Muscle of leg (tissue), 16 donors: ENCODE measurements at places on chromosomes 7 and 10. TPM values are rescaled to one million over a fixed set of nuclear protein-coding genes. Genes with fewer than 3 reads are reported as not detected.
A peak's percentile ranks its signal among the peaks of the same experiment; 100 is the strongest.

The GPR146 gene
- total RNA-seq: 2.7 TPM

The RAMP3 gene
- total RNA-seq: 6.2 TPM

The BTBD16 gene
- total RNA-seq: 0.27 TPM

The CAV1 gene
- total RNA-seq: 174 TPM

The SPDYE17 gene
- total RNA-seq: not detected

The HHEX gene
- 3.6 TPM for total RNA-seq

The GIMAP1 gene
- 3.1 TPM for total RNA-seq

- peak; percentile 12 for DNase-seq
Measured at GRCh38 chr7:81887098-81888090, 117.5 kb upstream of the HGF start.

DNA sequence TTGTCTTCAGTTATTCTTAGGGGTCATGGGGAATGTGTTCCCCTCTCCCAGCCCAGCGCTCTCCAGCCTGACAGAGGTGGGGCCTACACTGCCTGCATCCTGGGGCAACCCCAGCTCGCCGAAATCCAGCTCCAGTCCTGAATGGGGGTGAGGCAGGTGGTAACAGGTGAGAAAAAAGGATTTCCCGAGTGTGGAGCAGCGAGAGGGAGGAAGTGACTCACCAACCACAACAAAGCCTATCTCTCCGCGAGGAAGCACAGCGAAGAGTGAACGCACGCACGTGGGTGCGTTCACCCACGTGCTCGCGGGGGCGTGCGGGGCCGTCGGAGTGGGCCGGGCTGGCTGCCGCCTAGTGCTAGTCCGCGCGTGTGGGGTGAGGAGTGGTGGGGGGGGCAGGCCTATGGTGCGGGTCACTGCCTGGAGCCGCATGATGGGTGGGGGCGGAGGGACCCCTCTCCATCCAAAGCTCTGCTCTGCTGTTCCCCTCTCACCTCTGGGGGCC is 855 bp upstream of the PALD1 start:
- DNase-seq: peak; percentile 43

DNA sequence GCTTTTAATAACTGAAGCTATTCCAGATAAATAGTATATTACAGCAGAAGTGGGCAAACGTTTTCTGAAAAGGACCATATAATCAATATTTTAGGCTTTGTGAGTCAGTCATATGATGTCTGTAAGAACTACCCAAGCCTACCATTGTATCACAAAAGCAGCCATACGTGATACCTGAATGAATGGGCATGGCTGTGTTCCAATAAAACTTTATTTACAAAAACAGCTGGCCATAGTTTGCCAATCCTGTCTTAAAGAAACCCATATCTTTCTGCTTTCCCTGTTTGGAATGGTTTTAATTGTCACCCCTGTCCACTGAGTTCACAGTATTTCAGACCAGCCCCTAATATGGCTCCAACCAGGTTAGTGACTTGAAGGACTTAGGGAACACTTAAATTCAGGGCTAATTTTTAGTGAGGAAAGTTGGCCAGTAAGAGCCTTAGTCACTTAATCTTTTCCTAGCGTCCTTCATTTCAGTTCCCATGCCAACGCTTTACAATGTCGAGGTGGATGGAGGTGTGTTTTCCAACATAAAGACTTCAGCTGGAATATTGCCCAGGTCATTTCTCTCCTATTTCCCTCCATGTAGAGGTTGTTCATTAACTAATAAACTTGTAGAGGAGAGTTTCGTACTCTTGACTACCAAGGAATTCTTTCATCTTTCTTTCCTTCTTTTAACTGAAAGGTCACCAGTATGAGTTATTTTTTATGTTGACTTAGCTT is 184.5 kb downstream of the TRIL start:
- no peak for DNase-seq

- DNase-seq: no peak
Measured at GRCh38 chr7:135213831-135214230, 2.5 kb upstream of the WDR91 start.

- DNase-seq: no peak
Measured at GRCh38 chr10:14949291-14949690, 4.6 kb downstream of the DCLRE1C start.

GRCh38 chr10:451856-452255 is 237.6 kb downstream of the DIP2C start:
- no peak for DNase-seq

DNA sequence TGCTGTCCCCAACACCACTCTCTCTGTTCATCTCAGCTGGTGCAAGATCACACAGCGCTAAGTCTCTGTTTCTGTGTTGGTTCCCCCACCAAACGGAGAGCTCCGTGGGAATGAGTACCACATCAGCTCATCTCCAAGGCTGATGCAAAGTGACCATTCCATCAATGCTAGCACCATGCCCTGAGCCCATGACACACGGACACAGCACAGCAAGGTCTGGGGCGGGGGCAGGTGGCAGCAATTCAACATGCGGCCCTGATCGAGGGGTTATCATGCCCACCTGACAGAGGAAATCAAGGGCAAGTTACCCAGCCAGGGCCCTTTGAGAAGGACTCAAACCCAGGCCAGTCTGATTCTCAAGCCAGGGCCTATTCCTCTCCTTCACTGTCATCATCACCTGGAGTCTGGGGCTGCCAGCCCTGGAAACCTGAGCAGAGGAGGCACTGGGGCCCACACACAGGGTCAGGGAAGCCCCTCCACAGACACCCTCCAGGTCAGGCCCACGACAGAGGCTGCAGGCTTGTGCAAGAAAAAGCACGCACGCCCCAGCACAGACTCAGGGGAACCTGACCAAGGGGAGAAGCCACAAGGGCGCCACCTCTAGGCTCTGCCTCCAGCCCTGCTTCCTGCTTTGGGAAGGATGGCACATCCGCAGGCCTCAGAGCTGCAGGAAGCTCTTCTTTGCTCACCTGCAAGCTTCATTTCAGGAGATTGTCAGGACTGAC is 74.8 kb downstream of the GRID1 start:
- DNase-seq: no peak

GRCh38 chr7:157837047-157837446 is 500.2 kb downstream of the DNAJB6 start:
- no peak for DNase-seq

- DNase-seq: no peak
Measured at GRCh38 chr10:31623947-31624346, 304.7 kb downstream of the ARHGAP12 start.

DNA sequence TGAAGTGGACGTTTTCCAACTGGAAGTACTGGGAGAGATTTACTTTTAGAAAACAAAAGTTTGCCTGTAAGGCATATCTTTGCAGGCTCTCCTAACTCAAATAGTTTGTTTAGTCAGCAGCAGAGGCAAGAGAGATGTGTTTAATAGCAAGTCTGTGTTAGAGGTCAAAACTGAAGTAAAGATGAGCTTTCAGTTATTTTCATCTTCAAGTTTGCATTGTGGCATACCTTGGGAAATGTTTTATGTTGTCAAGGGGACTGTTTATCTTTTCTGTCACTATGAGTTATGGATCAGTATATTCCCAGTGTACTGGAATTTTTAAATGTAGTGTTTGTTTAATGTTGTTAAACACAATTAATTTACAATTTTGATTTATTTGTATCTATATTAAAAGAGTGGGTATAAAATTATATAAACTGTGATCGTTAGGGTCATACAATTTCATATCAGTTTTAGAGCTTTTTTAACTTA is 169.7 kb upstream of the PPP1R3A start:
- peak; percentile 22 for DNase-seq

DNA sequence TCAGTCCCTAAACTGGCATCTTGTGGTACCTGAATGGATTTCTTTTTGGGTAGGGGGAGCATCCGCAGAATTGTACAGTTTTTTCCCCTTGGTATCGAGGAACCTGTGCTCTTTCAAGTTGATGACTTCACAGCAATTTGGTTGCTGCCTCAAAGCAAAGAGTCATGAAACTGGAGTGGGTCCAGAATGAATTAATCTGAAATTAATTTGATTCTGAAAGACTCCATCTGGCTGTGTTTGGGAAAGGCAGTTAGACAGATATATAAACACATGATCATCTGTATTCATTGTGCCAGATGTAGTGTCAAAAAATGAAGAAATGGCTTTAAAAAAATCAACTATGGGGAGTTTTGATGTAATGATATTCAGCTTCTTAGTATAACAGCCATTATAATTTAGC is 136.1 kb downstream of the CELF2 start:
- DNase-seq: no peak

DNA sequence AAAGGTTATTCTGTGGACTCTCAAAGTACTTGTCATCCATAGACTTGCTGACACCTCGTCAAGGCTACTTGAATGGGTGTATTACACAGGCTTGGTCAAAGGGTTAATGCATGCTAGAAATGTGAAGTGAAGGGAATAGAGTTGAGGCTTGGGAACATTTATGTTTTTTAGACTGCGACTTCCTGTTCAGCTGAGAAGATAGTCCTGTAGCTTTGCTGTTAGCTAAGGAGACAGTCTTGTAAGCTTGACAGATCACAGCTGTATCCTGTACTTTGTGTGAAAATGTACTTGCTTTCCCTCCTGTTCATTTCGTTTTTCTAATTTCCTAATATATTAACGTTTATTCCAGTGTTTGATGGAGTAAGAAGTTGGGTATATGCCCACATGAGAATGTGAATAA is 52.1 kb downstream of the ADD3 start:
- DNase-seq: no peak

GRCh38 chr10:90652519-90652918 is 205.3 kb downstream of the HTR7 start:
- DNase-seq: no peak
